ENCODE measurements at places on chromosomes 13 and 19.

GRCh38 chr13:44826591-44827350, 162.5 kb downstream of the NUFIP1 start:
- no peak for DNase-seq

DNA sequence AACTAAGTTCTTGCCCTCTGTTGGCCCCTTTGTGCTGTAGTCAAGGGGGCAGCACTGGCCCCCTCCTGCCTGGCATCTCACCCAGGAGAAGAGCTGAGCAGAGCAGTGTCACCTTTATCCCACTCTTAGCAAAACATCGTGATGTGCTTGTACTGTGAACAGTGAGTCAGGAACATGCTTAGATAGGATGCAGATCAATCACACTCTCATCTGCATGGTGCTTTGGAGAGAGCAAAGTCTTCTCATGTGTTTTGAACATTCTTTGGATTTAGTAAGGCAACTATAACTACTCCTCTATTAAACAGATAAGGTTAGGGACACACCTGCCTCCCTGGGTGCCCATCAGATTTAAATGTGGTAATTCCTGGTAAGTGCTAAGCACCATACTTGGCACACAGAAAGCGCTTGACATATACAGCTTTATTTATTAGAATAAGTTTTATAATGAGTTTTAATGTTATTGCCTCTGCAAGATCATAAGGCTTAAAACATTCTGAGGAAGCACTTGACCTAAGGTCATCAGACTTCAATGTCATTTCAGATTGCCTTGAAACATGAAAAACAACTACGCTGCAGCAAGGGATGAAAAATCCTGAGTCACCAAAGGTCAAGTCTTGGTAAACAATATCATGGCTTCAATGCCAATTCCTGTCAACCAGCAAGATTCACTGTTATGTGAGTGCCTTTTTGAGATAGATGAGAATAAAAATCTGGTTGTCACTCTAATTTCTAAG, 82.4 kb upstream of the IRS2 start:
- no peak for DNase-seq

DNA sequence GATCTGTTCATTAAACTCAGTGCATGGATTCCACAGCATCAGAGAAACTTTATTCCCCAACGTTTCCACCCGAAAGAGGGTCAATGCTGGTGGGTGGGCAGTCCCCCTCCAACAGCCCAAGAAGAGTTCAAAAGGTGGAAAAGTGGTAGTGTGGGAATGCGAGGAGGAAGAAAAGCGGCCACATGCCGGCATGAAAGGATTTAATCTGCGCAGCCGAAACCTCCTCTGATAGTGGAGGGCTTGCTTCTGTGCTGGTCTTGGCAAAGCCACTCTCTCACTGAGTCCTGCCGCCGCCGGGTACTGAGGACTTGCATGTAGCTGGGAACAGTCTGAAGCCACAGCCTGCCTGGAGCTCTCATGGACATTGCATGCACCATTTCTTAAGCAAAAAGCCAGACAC, 136.2 kb upstream of the ZNF536 start:
- DNase-seq, result no peak

DNA sequence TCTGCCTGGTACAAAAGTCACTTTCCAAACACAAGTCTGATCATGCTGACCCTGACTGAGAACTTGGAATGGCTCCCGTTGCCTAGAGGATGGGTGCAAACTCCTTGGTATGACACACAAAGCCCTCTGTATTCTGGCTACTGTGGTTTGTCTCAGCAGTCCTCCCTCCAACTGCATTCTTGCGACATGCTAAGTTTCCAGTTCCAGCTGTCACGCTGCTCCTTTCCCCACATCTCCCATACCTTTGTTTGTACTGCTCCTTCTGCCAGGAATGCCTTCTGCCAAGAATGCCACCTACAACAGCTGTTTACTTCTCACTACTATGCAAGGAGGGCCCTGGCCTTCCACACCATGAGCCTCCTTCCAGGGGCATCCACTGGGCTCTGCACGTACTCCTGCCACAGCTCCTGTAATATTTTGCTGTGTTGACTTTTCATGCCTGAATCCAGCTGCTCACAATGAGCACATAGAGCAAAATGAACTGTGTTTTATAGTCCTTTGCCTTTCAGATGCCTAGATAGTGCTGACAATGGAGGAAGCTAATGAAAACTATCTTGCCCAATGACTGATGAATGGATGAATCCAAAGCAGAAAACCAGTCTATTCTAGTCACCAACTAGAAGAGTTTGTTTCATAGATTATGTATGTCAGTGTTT, 543.7 kb downstream of the EFNB2 start:
- no peak for DNase-seq

GRCh38 chr13:32993145-32993544, 23.1 kb upstream of the KL start:
- DNase-seq, result no peak

DNA sequence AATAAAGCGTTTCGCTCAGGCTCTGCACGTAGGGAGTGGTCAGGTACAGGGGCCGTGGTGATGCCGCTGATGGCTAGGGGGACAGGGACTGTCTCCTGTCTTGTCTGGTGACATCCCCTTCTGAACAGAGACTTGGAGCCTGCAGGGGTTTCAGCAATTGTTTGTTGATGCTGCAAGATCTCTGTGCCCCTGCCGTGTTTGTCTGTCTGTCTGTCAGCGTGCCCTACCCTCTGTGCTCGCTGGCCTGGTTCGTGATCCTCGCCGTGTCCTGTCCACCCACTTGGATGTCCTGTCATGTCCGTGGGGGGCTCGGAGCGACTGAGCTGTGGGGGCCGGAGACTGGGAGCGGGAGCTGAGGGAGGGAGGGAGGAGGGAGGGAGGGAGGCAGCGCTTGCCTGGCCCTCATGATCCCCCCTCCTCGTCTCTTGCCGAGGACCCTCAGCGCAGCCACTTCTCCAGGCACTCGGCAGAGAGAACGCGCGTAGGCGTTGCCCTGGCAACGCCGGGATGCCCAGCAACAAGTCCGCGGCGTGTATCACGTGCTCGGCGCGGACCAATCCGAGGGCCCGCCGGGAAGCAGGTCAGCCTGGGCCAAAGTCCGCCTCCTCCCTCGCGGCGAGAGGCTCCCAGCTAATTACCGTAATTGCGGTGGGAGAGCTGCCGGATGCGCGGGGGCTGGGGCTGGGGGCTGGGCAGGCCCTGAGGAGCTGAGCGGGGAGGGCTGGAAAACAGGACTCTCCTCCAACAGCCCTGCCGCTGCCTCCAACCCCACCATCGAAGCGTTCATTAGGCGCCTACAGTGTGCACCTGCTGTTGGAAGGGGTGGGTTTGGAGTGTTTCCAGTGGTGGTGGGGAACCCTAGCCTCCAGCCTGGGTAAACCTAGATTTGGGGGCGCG, 31.9 kb upstream of the FEM1A start:
- DNase-seq, result peak; percentile 39

DNA sequence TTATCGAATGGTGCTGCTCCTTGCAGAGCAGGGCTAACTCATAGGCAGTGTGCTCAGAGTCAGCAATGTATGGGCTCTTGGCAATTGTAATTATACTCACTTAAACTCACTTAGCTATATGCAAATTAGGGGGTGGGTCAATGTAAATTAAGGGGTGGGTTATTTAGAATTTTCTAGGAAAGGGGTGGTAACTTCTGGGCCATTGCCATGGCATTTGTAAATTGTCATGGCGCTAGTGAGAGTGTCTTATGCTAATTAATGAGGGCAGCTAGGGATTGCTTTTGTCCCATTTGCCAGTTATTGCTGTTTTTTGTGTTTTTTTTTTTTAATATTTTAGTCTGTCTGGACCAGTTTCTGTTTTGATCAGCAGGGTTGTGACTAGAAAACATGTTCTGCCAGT, 68.4 kb downstream of the DIAPH3 start:
- DNase-seq, result no peak

- no peak for DNase-seq
These were observed 127.8 kb upstream of the SPACA7 start for GRCh38 chr13:112248406-112248760.

- no peak for DNase-seq
These were observed 22.4 kb downstream of the PIBF1 start for GRCh38 chr13:72804301-72804700.

DNA sequence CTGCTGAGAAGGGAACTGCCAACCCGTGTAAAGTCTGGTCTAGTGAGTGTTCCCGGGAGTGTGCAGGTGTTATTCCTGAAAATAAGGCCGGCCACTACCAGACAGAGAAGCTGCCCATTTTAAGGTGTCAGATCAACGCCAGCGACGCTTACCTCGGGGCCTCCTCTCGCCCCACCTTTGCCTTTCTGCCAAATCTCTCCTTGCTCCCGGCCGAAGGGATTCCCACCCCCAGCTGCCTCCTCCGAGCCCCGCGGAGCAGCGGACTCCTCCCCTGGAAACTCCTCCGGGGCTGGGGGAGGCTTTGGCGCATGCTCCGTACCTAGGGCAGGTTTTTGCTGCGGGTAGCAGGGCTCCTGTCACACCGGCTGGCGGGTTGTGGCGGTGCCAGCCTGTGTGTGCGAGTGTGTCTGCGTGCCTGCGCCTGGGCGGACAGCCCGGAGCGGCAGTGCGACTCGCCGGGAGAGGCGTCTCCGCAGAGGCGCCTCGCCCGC, at the start of gene HS6ST3:
TSS of gene HS6ST3 (plus strand) at position 359 of the 491 bp plus-strand sequence.
- no peak for DNase-seq

All from CD4-positive, alpha-beta T cell treated with Interleukin-6 at 100 ng/mL for 8 hours (primary cell).